ENCODE measurements at places on chromosomes 5 and 9. TPM values are rescaled to one million over a fixed set of nuclear protein-coding genes. Genes with fewer than 3 reads are reported as not detected.

DNA sequence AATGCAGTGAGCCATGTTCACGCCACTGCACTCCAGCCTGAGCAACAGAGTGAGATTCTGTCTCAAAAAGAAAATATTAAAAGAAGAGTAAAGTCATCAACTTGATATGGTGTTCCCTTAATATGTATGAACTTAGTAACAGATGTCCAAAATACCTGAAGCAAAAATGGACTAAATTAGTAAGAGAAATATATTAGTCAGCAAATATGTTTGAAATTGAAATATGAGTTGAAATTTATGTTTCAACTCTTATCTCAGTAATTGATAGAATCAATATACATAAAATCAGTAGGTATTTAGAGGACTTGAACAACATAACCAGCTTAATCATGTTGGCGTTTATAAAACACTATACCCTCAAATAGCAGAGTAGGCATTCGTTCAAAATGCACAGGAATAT is 668.5 kb downstream of the ISL1 start:
- DNase-seq: no peak
- no peaks in the 10 kb centered on the region for H3K36me3 ChIP-seq
- H3K4me1 ChIP-seq: no peaks in the 10 kb centered on the region
- no peak overlapping the region for H3K27ac ChIP-seq
- H3K4me3 ChIP-seq: no peak overlapping the region

DNA sequence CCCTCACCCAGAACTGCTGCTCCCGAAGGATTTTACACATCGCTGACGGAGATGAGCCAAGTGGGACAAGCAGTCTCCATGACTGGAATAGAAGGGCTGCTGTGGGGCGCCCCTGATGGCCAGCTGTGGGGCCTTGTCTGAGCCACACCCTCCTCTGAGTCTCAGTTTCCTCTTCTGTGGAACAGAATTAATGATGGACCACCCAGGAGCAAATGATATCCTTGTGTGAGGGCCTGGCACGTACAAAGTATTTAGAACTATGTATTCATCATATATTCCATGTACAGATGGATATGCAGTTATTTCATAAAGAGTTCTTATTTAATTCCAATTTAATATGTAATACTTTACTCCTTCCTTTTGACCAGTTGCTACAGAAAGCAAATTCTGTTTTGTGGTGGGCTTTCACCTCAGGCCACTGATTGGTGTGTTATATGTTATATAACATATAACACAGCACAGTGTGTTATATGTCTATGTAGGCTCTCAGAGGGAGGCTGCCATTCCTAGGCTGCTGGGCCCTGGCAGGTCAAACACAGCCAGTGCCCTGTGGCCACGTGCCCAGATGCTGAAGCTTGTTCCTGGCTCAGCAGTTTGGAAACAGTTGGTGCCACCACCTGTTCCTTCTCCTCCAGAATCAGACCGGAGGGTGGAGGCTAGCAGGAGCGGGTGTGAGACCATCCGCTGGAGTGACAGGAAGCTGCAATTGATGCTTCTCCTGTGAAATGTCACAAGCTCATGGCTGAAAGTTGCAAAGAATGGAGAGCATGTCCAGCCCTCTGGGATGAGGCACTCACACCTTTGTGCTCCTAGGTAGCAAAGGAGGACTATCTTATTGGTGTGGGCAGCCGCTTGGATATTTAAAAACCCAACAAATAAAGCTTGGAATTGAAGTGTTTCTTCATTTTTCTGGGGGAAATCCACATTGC is 4.4 kb upstream of the FGD3 start:
- DNase-seq: no peak
- H3K27ac ChIP-seq: no peak overlapping the region
- no peaks in the 10 kb centered on the region for H3K4me1 ChIP-seq
- H3K4me3 ChIP-seq: no peak overlapping the region

C5orf52 gene
- not detected for total RNA-seq

DNA sequence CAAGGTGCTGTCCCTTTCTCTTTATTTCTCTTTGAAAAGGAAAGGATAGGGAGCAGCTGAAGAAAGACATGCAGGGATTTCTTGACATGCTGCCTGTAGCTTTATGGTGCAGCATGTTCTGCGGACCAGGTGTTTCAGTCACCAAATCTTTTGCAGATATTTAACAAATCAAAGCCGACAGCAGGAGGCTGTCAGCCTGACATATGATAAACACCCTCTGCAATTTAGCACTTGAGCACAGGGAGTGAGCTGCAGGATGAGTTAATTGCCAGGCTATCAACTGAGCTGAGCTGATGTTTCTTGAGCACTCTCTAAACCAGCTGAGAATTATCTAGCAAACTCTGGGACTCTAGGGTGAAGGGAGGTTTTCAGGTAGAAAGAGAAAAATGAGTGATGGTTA is 212.8 kb upstream of the ATP10B start:
- no peaks in the 10 kb centered on the region for H3K4me1 ChIP-seq
- no peak overlapping the region for H3K4me3 ChIP-seq
- DNase-seq: peak; percentile 11
- no peaks in the 10 kb centered on the region for H3K36me3 ChIP-seq

TLR4 gene
- total RNA-seq: 33.4 TPM

DNA sequence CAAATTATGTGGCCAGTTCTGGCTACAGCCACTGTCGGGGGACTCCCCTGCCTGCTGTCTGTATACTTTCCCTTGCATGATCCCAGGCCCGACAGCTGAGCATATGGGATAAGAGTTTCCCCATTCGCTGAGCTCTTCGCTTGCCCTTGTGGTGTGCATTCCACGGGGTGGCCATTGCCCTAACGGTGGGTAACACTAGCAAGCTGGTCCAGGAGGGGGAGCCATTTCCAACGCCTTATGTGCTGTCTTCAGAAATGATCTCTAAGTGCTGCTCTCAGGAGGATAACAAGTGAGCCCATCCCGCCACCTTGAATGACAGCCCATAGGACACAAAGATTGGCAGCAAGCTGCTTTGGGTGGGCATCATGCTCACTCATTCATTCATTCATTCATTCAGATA is 190.9 kb downstream of the FSTL4 start:
- no peaks in the 10 kb centered on the region for H3K27me3 ChIP-seq
- H3K4me3 ChIP-seq: no peak overlapping the region
- no peak overlapping the region for H3K27ac ChIP-seq
- DNase-seq: peak; percentile 50

DNA sequence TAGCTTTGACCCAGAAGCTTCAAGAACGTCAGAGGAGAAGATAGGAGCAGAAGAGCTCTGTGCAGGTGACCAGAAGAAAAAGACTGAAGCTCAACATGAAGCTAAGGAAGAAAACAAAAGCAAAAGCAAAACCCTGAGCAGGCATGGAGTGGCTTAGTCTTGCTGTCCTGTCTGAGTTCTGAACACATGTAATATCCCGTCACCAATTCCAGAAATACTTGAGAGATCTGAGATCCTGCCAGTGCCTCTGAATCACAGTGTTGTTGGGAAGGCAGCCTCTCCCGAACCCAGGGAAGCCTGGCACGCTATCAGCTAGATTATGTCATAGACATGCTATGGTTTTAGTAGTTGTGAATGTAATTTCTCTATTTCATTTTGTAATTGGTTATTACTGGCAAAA is 235.7 kb downstream of the ICE1 start:
- no peak for DNase-seq
- H3K4me3 ChIP-seq: no peak overlapping the region
- no peaks in the 10 kb centered on the region for H3K27me3 ChIP-seq
- no peaks in the 10 kb centered on the region for H3K4me1 ChIP-seq
- H3K36me3 ChIP-seq: no peaks in the 10 kb centered on the region
- no peak overlapping the region for H3K27ac ChIP-seq

BTNL3 gene
- total RNA-seq: not detected

- H3K27me3 ChIP-seq: no peaks in the 10 kb centered on the region
- H3K36me3 ChIP-seq: no peaks in the 10 kb centered on the region
- no peak overlapping the region for H3K27ac ChIP-seq
These were observed 80.9 kb upstream of the SPOCK1 start for GRCh38 chr5:137580030-137580429.

ELL2 gene
- 37.2 TPM for total RNA-seq

DNA sequence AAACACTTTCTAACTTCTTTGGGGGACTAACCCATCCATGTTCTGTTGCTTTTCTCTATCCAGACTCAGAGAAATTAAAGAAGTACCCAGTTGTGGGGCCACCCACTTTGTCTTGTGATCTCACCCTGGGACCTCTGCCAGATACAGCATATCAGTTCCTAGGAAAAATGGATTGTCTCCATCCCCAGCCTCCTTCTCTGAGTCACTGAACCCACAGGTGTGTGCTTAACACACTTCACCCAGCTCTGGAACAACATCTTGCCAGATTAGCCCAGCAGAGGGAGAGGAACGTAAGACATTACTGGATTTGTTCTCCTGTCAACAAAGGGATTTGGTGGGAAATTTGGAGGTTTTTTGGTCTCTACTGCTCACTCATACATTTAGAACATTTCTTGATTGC is 19.2 kb downstream of the FAM240B start:
- H3K36me3 ChIP-seq: no peaks in the 10 kb centered on the region
- H3K4me3 ChIP-seq: no peak overlapping the region
- H3K4me1 ChIP-seq: no peaks in the 10 kb centered on the region

GRCh38 chr5:88021141-88021540 is 247.5 kb downstream of the TMEM161B start:
- H3K27ac ChIP-seq: no peak overlapping the region
- no peaks in the 10 kb centered on the region for H3K4me1 ChIP-seq
- no peak for DNase-seq
- no peak overlapping the region for H3K4me3 ChIP-seq

PCDHB5 gene
- total RNA-seq: 7.5 TPM

KCTD16 gene
- total RNA-seq: 2.5 TPM

- DNase-seq: no peak
- no peaks in the 10 kb centered on the region for H3K4me1 ChIP-seq
- no peak overlapping the region for H3K4me3 ChIP-seq
- no peaks in the 10 kb centered on the region for H3K36me3 ChIP-seq
- H3K27ac ChIP-seq: no peak overlapping the region
These were observed 95.0 kb downstream of the OSTF1 start for GRCh38 chr9:75183306-75183705.

DNA sequence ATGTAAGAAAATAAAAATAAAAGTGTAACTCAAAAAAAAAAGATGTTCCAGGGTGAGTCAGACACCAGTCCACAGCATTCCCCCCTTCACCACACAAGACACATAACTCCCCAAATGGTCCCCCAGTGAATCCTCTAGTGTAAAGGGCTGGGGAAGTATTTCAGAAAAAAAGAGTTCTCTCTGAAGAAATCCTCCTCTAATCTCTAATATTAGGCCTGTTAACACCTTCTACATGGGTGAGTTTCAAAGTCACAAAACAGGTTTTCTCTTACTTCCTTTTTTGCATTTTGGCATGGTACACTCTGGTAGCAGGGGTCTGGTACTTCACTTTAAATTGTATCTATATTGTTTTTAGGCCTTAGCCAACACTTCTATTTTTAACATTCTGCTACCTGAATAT is 28.2 kb downstream of the RNF145 start:
- H3K27me3 ChIP-seq: no peaks in the 10 kb centered on the region
- no peak overlapping the region for H3K27ac ChIP-seq
- no peak overlapping the region for H3K4me3 ChIP-seq
- no peaks in the 10 kb centered on the region for H3K4me1 ChIP-seq
- no peaks in the 10 kb centered on the region for H3K36me3 ChIP-seq
- no peak for DNase-seq

GRCh38 chr5:136811551-136811950 is 446.2 kb upstream of the TRPC7 start:
- DNase-seq: no peak
- no peaks in the 10 kb centered on the region for H3K27me3 ChIP-seq
- H3K36me3 ChIP-seq: no peaks in the 10 kb centered on the region
- no peaks in the 10 kb centered on the region for H3K4me1 ChIP-seq
- H3K27ac ChIP-seq: no peak overlapping the region

ORM2 gene
- total RNA-seq: not detected

DNA sequence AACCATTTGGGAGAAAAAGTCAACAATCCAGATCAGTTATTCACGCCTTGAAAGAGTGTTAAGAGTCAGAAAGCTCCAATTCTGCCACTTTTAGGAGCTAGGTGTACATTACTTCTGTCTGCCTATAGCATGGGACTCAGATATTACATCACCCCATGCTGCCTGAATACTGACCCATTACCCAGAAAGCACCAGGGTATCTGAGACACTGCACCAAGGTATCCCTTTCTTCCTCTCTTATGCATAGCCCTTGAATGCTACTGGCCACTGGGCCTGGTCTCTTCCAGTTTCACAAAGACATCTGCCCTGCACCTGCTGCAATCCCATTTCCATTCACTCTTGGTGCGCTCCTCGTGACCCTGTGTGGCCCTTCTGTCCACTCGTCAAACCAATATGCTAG is 2.6 kb downstream of the STRBP start:
- no peak overlapping the region for H3K27ac ChIP-seq
- H3K36me3 ChIP-seq: no peaks in the 10 kb centered on the region
- no peak for DNase-seq

DNA sequence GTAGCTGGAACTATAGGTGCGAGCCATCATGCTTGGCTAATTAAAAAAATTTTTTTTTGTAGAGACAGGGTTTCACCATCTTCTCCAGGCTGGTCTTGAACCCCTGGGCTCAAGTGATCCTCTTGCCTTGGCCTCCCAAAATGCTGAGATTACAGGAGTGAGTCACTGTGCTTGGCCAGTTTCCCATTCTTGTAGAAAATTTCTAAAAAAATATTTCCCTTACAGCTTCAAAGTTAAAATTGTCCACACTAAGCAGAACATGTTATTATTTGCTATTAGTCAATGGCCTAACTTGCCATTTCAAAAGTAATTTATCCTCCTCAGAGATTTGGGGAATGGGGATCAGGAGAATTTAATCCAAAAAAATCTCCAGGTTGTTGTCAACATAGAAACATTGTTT is 40.1 kb downstream of the SLC38A9 start:
- DNase-seq: no peak
- no peak overlapping the region for H3K27ac ChIP-seq
- H3K27me3 ChIP-seq: no peaks in the 10 kb centered on the region
- no peaks in the 10 kb centered on the region for H3K4me1 ChIP-seq
- no peaks in the 10 kb centered on the region for H3K36me3 ChIP-seq

FOXD4L4 gene
- 0.31 TPM for total RNA-seq

DNA sequence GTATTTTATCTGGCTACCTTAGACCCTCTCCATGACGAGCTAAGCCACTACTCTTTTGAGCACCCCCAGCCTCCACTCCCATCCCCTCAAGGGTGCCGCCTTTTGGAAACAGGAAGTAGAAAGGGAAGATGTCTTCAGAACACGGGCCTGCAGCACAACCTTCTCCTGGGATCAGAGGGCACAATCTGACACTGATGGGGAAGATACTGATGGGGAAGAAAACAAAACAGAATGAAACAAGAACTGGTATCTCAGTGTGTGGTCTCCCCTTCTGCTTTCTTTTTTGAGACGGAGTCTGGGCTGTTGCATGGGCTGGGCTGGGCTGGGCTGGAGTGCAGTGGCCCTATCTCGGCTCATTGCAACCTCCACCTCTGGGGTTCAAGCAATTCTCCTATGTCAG is 539.7 kb upstream of the DAP start:
- H3K4me3 ChIP-seq: no peak overlapping the region
- DNase-seq: no peak
- H3K4me1 ChIP-seq: no peaks in the 10 kb centered on the region
- H3K27ac ChIP-seq: no peak overlapping the region
- H3K36me3 ChIP-seq: no peaks in the 10 kb centered on the region
- H3K27me3 ChIP-seq: no peaks in the 10 kb centered on the region

RMRP gene
- 36,256 TPM for total RNA-seq

MPDZ gene
- 25.1 TPM for total RNA-seq

GRCh38 chr5:96747720-96748119 is 60.0 kb downstream of the ERAP1 start:
- no peaks in the 10 kb centered on the region for H3K27me3 ChIP-seq
- no peaks in the 10 kb centered on the region for H3K4me1 ChIP-seq
- no peak for DNase-seq

FBN2 gene
- 1.0 TPM for total RNA-seq

Data from kidney (tissue), 22 donors.